ELR (cell line): ENCODE measurements at places on chromosomes 5 and 9.

GRCh38 chr5:11398728-11399127, 505.5 kb downstream of the CTNND2 start:
- DNase-seq, result no peak

DNA sequence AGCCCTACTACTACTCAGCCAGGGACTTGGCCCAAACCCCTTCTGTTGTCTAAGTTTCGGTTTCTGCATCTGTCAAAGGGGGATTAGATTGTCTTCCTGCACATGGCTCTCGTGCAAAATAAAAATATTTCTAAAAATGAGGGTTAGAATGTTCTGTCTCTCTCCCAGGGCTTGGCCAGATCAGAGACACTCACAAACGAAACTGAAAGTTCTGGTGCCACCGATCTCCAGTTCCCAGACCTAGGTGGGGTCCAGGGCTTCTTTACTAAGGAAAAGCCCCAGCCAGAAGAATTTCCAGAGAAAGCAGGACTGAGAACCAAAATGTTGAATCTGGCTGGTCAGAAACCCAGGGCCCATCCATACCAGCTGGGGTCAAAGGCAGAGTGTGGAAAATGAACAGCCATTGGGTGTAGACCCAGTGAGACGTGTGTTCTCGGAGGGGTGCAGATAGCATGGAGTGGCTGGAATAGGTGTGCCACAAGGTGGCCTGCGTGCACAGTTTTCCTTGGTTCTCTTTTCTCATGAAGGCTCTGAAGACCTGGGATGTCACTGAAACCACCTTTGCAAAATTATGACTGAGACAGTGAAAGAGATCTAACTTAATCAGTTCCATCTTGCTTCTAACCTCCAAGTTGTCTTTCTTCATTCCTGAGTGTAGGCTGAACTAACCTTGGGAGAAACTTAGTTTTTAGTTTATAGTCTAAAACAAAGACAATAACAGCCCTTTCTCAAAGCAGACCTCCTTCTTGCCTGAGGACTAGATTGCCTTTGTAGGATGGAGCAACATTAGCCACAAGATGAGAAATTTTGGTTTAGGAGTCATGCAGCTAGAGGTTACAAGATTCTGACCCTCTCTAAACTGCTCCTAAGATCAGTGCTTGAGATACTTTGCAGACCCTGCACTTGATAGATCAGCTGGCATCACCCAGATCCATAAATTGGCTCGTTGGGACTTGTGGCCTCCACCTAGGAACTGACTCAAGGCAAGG, 2.3 kb upstream of the SLC23A1 start:
- no peak for DNase-seq

- peak; percentile 91 for DNase-seq
These were observed 49.9 kb downstream of the SHB start for GRCh38 chr9:38018958-38019602.

- DNase-seq, result no peak
These were observed 96.4 kb upstream of the IL12B start for GRCh38 chr5:159426694-159427093.

DNA sequence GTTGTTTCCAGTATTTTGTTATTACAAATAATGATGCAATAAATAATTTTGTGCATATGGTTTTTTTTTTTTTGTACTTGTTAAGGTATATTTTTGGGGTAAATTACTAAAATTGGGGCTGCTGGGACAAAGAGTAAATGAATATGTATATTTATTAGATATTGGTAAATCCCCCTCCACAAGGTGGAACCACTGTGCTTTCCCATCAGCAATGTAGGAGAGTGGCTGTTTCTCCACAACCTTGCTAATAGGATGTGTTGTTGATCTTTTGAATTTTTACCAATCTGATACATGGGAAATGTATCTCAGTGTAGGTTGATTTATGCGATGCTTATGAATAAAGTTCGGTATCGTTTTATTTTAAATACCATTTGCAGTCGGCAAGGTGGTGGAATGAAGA, 118.1 kb downstream of the TRPM3 start:
- DNase-seq, result no peak

DNA sequence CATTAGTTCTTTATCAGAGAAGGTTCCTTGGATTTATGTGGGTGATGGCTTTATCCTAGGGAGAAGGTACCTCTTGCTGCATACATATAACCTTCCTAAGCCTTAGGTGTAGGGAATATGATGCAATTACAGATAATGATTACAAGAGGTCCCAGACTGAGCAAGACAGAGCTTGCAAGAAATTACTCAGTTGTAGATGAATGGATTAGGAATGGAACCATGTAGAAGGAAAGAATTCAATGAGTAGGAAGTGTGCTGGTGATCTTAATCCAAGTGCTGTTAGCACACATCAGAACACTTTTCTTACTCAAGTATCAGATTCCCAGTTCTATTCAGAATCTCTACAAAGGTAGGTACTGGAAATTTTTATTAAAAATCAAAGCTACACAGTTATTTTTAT, 2.5 kb downstream of the OR13F1 start:
- DNase-seq, result no peak

DNA sequence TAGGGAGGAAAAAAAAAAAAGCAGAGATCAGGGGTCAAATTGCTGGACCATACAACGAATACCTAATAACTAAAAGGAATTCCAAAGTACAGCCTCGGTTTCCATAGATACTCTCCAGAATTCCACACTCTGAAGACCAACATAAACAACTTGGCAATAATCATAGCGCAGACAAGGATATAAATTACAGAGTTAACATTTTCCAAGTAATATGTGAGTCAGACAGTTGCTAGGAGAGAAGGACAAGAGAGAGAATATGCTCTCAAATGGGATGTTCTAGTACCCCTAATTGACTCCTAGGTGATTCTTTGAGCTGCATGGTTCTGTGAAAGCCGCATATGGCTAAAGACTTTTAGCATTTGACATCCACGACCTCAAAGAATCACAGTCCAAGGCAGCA, 165.2 kb downstream of the FRMD3 start:
- no peak for DNase-seq

DNA sequence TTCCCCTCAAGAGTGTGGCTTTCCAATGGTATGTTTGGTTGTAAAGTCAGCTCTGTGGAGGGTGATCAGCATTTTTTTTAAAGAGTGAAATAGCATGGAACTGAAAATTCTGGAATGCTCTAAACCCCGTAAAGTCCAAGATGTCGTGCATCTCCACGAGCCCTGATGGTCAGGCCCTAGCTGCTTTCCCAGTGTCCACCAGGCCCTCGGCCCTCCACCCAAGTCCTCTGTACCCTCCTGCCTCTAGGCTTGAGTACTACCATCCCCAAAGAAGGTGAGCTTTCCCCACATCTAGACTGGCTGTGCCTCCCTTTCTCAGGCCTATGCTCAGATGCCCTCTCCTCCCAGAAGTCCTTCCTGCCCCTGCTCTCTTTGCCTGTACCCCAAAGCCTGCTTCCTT, 280.3 kb downstream of the GADD45G start:
- DNase-seq, result no peak

DNA sequence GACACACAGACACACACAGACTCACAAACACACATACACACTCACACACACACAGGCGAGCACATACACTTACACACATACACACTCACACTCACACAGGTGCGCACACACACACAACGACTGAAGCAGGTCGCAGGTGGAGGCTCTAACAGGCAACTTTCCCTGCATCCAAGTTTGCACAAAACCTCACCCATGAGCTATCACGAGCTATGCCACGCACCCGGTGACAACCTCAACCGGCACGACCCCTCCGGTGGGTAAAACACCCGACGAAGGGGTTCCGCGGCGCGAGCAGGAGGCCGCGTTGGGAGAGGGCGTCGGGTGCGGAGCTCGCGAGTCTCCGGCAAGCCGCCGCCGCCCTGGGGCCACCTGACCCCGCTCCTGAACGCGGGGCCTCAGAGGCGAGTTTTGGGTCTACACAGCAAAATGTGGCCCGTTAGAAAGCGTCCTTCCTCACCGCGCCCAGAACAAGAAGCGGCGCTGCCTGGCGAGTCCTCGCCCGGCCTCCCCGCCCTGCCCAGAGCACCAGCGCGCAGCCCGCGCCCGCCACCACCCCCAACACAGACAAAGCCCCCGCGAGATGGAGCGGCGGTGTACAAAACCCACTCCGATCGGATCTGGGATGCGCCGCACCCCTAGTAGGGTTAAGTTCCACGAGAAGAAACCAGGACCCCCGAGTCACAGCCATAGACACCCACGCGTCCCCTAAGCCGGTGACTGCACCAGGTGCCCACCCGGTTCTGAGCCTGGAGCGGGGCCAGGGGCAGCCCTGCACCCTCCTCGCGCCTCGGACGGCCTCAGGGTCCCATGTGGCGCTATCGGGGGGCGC, 665 bp downstream of the SLC6A3 start:
- no peak for DNase-seq

GRCh38 chr9:119951591-119951990, 582.4 kb upstream of the BRINP1 start:
- no peak for DNase-seq

GRCh38 chr5:1288439-1289335, 6.2 kb downstream of the TERT start:
- no peak for DNase-seq

DNA sequence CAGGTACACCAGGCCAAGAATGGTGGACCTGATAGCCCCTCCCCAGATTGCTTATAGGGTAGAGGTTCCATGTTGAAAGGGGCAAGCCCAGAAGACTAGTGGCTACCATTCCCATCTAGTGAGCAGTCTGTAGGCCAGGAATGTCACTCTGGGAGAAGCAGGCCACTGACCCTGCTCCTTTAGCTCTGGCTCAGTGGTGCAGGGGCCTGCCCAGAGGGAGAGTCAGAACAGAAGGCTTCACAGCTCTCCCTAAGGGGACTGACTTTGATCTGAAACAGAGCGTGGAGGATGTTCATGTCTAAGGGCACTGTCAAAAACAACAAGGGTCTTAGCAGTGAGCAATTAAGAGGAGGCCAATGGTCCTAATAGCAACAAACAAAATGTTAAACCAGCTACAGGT, 81.7 kb downstream of the ZNF354C start:
- no peak for DNase-seq

DNA sequence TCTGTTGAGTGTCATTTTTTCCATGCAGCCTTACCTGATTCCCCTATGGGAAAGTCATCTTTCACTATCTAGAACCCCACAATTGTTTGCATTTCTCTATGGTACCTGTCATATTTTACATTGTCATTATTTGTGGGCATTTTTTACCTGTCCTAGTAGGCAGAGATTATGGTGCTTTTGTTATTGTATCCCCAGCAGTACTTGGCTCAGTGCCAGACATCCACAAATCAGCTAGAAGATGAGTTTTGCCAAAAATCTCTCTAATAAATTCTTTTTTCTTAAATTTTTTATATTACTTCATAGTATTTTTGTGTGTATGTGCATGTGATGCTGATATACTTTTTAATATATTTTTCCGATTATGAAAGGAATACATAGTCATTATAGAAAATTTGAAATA, 13.2 kb downstream of the GARNL3 start:
- DNase-seq, result no peak

DNA sequence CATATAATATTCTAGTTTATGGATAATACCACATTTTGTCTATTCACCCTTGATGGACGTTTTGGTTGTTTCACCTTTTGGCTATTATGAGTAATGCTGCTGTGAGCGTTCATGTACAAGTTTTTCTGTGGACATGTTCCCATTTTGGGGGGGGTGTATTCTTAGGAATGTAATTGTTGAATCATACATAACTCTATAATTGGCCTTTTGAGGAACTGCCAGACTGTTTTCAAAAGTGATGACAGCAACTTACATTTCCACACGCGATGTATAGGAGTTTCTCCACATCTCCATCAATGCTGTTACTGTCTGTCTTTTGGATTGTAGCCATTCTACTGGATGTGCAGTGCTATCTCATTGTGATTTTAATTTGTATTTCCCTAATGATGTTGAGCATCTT, 69.8 kb downstream of the SLC46A2 start:
- DNase-seq, result peak; percentile 47

- DNase-seq, result peak; percentile 90
These were observed 65.0 kb downstream of the PKD2L2 start for GRCh38 chr5:137954131-137954879.

DNA sequence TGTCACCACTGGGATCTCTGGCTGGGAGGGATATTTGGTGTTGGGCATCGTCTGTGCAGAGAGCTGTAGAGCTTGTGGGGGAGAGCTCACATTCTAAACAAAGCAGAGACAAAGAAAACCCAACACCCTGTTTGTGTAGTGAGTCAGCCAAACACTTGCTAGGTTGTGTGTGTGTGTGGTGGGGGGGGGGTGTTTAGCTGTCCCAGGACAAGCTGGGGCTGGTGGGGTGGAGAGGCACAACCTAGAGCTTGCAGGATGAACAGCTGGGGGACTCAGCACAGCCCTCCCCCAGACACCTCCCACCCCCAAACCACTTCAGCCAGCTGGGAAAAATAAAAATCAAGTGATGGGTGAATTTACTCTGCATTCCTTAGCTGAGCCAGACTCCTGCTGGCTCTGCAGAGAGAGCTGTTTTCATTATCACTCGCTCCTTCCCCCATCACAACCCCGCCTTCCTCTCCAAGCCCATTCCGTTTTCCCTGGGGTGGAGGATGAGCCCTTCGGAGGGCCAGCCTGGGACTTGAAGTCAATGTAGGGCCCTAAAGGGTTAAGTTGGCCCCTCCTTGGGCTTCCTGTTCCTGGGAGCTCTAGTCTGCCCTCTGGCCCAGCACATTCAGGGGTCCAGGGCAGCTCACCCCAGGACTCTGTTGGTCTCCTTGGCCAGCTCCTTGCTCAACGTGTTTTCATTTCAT, 2.6 kb downstream of the OLFML2A start:
- peak; percentile 79 for DNase-seq

- DNase-seq, result peak; percentile 22
These were observed 187.9 kb upstream of the ELL2 start for GRCh38 chr5:96149546-96149945.

- no peak for DNase-seq
These were observed 35.2 kb downstream of the COL23A1 start for GRCh38 chr5:178555005-178555404.

GRCh38 chr5:149750596-149750995, 20.5 kb downstream of the PPARGC1B start:
- DNase-seq, result no peak

DNA sequence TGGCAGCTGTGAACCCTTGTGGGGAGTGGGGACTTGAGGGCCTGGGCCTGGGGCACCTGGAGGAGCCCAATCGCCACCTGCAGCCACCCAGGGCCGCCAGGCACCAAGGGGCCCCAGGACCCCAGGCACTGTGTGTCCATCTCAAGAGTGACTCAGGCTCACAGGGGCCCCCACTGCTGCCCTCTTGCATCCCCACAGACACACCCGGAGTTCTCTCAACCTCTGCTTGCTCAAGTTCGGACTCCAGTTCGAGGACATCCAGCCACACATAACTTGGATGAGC, 51.9 kb downstream of the MRPL36 start:
- no peak for DNase-seq

- peak; percentile 5 for DNase-seq
These were observed 144.9 kb downstream of the ALDH1A1 start for GRCh38 chr9:72807765-72808445.

DNA sequence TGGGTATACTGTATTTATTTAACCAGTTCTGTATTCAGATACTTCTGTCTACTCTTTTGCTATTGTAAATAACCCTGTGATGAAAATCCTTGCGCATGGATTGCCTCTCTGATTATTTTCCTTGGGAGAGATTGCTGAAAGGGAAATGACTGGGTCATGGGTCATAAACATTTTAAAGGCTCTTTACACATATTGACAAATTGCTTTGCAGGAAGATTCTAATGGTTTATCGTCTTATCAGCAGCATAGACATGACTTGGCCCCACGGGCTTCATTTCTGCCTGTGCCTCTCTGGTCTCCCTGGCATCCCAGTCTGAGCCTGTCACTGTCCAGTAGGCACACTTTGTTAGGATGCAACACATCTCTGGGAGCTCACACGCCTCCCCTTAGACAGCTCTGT, 52.3 kb downstream of the RGS3 start:
- DNase-seq, result peak; percentile 58

- no peak for DNase-seq
These were observed 35.2 kb downstream of the NUP214 start for GRCh38 chr9:131160416-131161112.
